NB4 (cell line): ENCODE measurements at places on chromosomes 5 and 9.

GRCh38 chr5:109910874-109911273 is 221.1 kb downstream of the MAN2A1 start:
- DNase-seq, result no peak

GRCh38 chr5:172479034-172479783 is 24.9 kb upstream of the SH3PXD2B start:
- DNase-seq, result peak; percentile 90

- DNase-seq, result no peak
These were observed 10.0 kb downstream of the SLIT3 start for GRCh38 chr5:169290895-169291294.

- peak; percentile 46 for DNase-seq
These were observed 42.1 kb downstream of the CXXC5 start for GRCh38 chr5:139690064-139690802.

DNA sequence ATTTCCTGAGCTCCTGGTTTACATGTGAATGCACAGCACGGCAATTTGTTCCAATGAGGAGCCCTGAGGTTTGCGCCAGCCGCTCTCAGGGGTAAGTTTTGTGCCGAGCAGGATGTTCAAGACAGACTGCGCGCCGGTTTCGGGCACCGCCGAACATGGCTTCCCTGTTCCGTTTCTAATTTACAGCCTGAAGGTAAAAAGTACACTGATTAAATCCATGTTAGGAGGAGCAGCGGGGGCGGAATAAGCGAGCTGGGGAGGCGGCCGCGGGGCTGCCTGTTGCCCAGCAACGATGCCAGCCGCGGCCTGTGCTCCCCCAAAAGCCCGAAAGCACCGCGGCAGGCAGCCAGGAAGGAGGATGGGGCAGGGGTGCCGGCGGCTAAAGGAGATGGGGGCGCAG is 6.4 kb downstream of the SOWAHA start:
- no peak for DNase-seq

DNA sequence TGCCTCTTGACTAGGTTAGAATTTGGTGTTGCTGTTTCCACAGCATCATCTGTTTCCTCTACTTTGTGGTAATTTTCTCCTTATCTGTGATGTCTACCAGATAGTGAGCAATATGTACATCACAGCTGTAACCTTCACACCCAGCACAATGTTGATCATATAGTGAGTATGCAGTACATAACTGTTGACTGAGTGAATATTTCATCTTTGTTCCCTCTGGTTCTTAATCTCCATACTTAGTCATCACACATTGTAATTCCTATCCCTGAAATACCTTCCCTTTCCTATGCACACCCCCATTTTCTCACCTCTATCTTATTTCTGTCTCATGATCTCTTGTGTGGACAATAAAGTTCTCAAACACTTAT is 115.9 kb downstream of the KIF4B start:
- DNase-seq, result no peak

- no peak for DNase-seq
These were observed 66.0 kb upstream of the FCN1 start for GRCh38 chr9:134983506-134984371.

DNA sequence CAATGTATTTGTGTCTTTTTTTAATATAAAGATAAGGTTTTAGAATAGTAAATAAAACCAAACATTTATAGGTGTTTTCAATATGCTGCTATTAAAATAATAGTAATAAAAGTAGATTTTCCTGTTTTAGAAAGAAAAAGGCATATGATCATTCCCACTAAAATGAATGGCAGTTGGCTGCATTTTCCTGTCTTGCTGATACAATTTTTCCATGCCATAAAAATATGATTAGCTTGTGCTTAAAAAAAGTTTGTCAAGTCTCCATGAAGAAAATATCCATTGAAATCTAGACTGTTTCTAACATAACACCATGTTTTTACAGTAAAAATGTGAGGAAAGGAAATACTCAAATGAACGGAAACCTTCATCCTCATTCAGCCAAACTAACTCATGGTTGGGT is 65.0 kb downstream of the FBXL7 start:
- no peak for DNase-seq

DNA sequence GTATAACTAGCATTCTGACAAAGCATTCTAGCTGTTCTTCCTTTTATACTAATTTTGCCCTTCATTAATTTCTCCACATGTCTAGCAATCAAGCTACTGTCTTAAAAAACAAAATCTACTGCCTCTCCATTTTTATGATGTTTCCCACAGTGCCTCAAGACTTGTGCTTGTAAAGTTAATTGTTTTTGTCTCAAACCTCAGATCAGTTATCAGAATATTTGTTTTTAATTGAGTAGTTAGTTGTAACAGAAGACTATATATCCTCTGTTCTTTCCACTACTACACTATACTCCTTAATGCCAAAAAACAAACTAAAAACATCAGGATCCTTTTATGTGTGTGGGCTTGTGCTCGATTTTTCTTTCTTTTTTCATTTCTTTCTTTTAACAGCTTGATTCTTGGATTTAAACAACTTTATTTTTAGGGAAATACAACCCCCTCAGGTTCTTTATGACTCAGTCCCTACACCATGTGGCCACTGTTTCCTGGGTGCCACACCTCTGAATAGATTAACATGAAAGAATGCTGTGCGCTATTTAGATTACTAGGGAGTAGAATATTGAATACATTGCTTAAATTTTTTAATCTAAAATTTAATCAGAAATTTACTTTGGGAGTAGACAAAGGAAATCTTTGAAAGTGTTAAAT is 1.2 kb downstream of the ASPN start:
- DNase-seq, result no peak

DNA sequence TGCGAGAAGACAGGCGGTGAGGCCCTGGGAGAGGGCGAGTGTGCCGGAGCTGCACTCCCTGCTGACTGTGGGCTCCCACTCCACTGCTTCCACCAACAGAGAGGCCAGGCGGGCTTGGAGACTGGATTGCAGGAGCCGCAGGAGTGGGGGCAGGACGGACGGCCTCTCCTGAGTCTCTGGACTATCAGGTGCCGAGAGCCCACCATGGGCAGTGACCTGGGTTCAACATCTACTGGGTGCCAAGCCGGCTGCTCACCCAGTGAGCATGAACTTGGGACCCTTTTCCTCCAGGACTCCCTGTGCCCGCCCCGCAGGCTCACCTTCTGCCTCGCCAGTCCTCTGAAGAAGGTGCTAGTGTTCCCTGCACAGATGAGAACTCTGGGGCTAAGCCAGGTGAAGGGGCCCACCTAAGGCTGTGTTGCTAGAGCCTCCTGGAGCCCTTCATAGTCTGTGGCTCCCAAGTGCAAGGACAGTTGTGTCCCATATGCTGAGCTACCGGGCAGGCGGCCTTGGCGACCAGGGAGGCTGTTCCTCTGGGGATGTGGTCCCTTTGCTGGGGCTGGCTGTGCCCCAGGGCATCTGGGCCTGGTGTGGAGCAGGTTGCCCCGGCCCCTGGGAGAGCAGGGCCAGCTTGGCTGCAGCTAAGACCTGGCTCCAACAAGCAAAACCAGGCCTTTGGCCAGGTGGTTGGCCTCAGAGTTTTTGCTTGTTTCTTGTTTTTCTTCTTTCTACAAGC is 77.7 kb upstream of the PHYKPL start:
- DNase-seq, result no peak

DNA sequence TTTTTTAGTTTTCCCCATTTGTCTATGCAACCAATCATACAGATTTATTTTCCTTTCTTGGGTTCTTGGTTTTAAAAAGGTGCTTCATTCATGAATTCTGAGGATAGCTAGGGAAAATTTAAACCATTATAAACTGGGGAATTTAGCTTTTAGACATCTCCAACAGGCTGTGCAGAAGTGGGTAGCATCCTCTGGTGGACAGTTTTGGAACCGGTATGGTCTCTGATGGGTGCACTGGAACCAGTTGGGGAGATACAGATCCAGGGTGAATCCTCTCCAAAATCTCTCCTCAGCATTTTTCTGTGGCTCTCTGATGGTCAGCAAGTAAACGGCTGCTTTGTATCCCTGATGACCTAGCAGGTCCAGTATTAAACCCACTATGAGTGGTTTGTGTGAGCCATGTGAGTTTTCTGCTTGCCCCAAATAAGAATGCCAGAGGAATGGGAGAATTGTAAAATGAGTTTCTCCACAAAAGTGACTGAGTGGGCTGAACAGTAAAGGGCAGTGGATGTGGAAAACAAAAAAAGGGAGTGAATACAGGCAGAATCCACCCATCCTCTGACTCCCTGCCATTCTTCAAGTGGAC is 9.1 kb upstream of the DNAJC25 start:
- peak; percentile 32 for DNase-seq

GRCh38 chr5:53191548-53192165 is 82.1 kb upstream of the MOCS2 start:
- no peak for DNase-seq

- DNase-seq, result peak; percentile 6
These were observed at the start of gene ZFP2 for GRCh38 chr5:178895615-178896571. TSS of gene ZFP2 (plus strand) at chr5:178895913. CDS start at chr5:178931314, 35,401 bp downstream.

DNA sequence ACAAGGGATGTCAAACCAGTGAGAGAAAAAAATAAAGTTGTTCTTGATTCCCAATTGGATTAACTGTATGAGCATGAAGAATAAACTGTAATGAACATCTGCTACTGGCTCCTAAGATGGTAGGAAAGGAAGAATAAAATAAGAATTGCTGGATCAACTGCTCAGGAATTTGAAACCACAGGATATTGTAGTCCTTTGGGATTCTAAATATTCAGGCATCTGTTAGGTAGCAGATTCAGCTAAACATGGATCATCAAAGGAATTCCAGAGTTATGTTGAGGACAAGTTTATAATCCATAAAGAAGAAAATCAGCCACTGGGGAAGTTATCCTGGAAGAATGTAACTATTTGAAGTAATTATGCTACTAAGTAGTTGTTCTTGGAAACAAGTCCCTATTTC is 65.8 kb downstream of the ISL1 start:
- DNase-seq, result no peak

- DNase-seq, result no peak
These were observed 24.3 kb downstream of the PTPDC1 start for GRCh38 chr9:94108584-94108983.

GRCh38 chr5:42274913-42275312 is 148.3 kb upstream of the GHR start:
- DNase-seq, result no peak

DNA sequence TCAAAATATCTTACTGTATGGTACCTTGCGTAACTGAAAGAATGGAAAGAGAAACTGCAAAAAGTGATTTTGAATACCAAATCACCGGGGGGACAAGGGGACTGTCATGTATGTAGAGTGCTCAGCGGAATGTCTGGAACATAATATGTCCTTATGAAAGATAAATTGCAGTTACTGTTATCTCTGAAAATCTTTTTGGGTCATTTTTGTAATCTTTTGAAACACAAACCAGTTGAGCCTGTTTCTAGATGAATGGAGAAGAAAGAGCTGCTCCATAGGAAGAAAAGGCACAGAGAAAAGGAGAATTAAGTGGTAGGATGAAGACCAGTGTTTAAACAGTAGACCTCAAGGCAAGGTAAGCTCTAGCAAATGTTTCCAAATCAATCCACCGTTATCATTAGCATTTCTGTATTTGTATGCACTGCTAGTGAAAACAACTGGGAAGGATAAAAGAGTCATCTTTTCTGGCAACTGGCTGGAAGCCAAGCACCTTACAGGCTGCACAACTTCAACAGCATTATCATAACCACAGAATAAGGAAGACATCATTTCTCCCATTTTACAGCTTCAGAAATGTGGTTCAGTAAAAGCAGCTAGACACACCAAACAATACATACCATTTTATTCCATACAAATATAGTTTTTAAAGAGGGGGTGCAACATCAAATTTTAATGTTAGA is 158.5 kb downstream of the TRPM3 start:
- no peak for DNase-seq

DNA sequence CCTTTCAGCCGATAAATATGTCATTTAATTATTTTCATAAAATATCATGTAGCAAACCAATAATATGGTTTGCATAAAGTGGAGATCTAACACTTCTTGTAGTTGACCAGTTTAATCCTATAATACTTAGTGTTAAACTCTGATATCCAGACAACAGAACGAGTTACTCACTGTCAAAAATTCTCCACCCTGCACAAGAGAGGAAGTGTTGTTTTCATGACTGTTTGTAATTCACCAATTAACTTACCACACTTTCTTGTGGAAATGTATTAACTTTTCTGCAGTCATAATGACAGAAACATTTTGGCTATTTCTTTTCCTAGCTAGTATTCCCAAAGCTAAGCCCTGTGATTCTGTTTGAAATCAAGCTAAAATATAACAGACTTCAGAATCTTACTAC is 555.3 kb upstream of the FTMT start:
- DNase-seq, result peak; percentile 60

GRCh38 chr9:120175031-120175430 is 404.9 kb downstream of the CDK5RAP2 start:
- DNase-seq, result no peak

DNA sequence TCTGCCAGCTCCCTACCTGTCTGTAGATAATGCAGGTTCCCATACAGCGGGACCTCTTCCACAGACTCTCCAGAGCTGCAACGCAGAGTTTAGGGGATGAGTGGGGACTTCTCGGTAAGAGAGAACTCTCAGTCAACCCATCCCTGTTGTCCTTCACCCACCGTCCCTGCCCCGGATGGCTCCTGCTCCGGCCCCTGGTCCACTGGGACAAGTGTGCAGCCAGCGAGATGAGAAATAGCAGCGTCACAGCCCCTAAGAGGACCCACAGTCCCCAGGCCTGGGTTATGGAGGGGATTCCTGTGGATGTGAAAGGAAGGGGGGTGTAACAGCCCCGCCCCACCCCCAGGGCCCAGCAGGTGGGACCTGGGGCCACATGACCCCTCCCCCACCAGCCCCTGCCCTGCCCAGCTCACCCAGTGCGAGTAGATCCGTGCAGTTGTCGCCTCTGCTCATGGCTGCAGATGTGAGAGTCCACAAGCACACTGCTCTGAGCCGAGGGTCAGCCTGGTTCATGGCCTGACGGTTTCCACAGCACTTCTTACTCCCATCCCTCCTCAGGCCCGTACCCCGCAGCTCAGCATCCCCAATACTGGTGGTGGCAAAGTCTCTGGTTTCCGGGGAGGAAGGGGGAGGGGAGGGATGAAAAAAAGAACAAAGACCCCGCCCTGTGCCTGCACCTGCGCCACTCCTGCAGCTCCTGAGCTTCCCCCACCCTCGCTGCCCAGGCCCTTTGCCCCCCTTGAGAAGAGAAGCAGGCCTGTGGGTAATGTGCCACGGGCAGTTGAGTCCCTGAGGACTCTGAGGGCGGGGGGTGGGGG is at the start of gene SIT1:
SIT1 (minus strand) TSS at position 591 of the 818 bp plus-strand sequence; CDS start at position 513, 78 bp downstream.
- DNase-seq, result peak; percentile 25

DNA sequence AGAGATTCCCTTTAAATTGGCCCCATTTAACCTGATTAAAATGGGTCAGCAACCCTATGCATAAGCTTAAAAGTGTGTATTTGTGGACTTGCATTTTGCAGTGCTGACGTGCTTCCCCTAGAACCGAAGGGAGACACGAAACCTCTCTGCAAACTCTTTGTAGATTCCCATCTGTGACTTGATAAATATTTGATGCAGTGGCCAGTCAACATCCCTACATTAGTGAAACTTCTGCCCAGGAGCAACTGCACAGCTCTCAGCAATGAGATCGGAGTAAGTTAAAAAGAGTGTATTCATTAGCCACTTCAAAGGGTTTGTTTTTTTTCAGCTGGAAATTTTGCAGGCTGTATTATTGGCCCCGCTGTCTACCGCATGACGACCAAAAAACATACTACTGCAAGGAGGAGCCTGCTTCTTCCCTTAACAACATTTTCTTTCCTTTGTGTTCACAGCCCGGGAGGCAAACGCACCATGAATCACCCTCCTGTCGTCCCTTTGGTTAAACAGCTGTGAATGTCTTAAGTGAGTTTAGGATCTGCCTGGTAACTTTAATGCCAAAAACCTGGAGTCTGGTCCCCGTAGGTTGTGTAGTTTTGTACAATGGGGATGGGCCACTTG is 38.0 kb upstream of the TCERG1 start:
- no peak for DNase-seq
